ENCODE measurements at places on chromosomes 11 and 22. TPM values are rescaled to one million over a fixed set of nuclear protein-coding genes. Genes with fewer than 3 reads are reported as not detected.
A peak's percentile ranks its signal among the peaks of the same experiment; 100 is the strongest.

- no peaks in the 10 kb centered on the region for H3K27me3 ChIP-seq
- no peak overlapping the region for H3K4me3 ChIP-seq
- no peak for DNase-seq
- peaks cover 4% of the 10 kb centered on the region for H3K4me1 ChIP-seq
- peaks cover 13% of the 10 kb centered on the region for H3K36me3 ChIP-seq
- H3K27ac ChIP-seq, result no peak overlapping the region
These were observed 1.4 kb downstream of the RIN1 start for GRCh38 chr11:66334605-66335442.

GRCh38 chr11:97460091-97460490 is 1070.3 kb downstream of the JRKL start:
- no peak for DNase-seq
- H3K27me3 ChIP-seq, result no peaks in the 10 kb centered on the region
- H3K27ac ChIP-seq, result no peak overlapping the region

GRCh38 chr11:8006349-8006977 is 19.3 kb downstream of the EIF3F start:
- no peaks in the 10 kb centered on the region for H3K27me3 ChIP-seq
- DNase-seq, result peak; percentile 51
- no peaks in the 10 kb centered on the region for H3K4me1 ChIP-seq
- no peak overlapping the region for H3K4me3 ChIP-seq
- H3K36me3 ChIP-seq, result no peaks in the 10 kb centered on the region

- no peaks in the 10 kb centered on the region for H3K4me1 ChIP-seq
- no peak overlapping the region for H3K4me3 ChIP-seq
- H3K36me3 ChIP-seq, result no peaks in the 10 kb centered on the region
- H3K27ac ChIP-seq, result no peak overlapping the region
- no peaks in the 10 kb centered on the region for H3K27me3 ChIP-seq
These were observed 43.0 kb downstream of the MMP20 start for GRCh38 chr11:102582140-102582539.

DNA sequence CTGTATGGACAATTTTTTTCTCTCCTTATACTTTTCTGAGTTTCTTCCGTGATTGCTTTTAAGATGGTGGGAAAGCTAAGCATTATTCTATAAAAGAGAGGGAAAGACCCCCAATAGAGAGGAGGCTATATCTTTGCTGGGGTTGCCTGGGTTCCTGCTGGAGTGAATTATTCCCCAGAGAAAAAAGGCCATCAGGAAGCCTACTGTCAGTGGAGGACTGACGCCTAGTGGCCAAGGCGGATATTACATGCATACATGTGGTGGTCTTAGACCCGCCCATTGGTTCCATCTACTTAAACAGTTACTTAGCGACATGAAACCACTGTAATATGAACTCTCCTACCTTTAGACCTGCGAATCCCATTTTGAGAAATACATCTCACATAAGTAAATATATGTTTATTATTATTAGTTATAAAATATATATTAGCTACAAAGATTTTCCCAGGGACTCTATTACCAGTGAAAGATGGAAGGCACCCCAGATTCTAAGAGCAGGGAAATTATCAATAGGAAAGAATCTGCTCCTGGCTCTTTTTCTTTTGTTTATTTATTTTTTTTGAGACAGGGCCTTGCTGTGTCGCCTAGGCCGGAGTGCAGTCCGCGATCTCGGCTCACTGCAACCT is 15.7 kb upstream of the PGA3 start:
- H3K4me1 ChIP-seq, result no peaks in the 10 kb centered on the region
- DNase-seq, result peak; percentile 85
- no peak overlapping the region for H3K4me3 ChIP-seq
- H3K27me3 ChIP-seq, result no peaks in the 10 kb centered on the region
- no peak overlapping the region for H3K27ac ChIP-seq

GRCh38 chr11:93512073-93512475 is 31.1 kb downstream of the SMCO4 start:
- peaks cover 17% of the 10 kb centered on the region for H3K4me1 ChIP-seq
- H3K36me3 ChIP-seq, result no peaks in the 10 kb centered on the region

- H3K4me3 ChIP-seq, result no peak overlapping the region
- no peaks in the 10 kb centered on the region for H3K27me3 ChIP-seq
- no peaks in the 10 kb centered on the region for H3K36me3 ChIP-seq
- DNase-seq, result no peak
These were observed 29.2 kb upstream of the PPARA start for GRCh38 chr22:46121079-46121478.

- H3K27ac ChIP-seq, result no peak overlapping the region
- H3K27me3 ChIP-seq, result no peaks in the 10 kb centered on the region
- no peaks in the 10 kb centered on the region for H3K4me1 ChIP-seq
- no peak for DNase-seq
- H3K36me3 ChIP-seq, result no peaks in the 10 kb centered on the region
- H3K4me3 ChIP-seq, result no peak overlapping the region
These were observed 31.0 kb downstream of the FZD4 start for GRCh38 chr11:86923999-86924766.

- no peak for DNase-seq
- no peaks in the 10 kb centered on the region for H3K36me3 ChIP-seq
- H3K27ac ChIP-seq, result no peak overlapping the region
- H3K4me3 ChIP-seq, result no peak overlapping the region
- no peaks in the 10 kb centered on the region for H3K27me3 ChIP-seq
- no peaks in the 10 kb centered on the region for H3K4me1 ChIP-seq
These were observed 70.3 kb downstream of the MAML2 start for GRCh38 chr11:96272529-96273222.

GRCh38 chr11:119843877-119844276 is 114.9 kb upstream of the NECTIN1 start:
- H3K4me1 ChIP-seq, result no peaks in the 10 kb centered on the region
- H3K27ac ChIP-seq, result no peak overlapping the region
- no peaks in the 10 kb centered on the region for H3K36me3 ChIP-seq
- H3K27me3 ChIP-seq, result no peaks in the 10 kb centered on the region
- DNase-seq, result no peak
- H3K4me3 ChIP-seq, result no peak overlapping the region

GRCh38 chr11:47269002-47269828 is 718 bp upstream of the MADD start:
- H3K27ac ChIP-seq, result peak overlapping the region; percentile 88
- peak; percentile 85 for DNase-seq
- H3K27me3 ChIP-seq, result no peaks in the 10 kb centered on the region
- no peaks in the 10 kb centered on the region for H3K36me3 ChIP-seq

- no peak overlapping the region for H3K27ac ChIP-seq
- peaks cover 60% of the 10 kb centered on the region for H3K36me3 ChIP-seq
- DNase-seq, result no peak
- H3K4me1 ChIP-seq, result no peaks in the 10 kb centered on the region
These were observed 10.4 kb upstream of the SAMM50 start for GRCh38 chr22:43944670-43945430.

DNA sequence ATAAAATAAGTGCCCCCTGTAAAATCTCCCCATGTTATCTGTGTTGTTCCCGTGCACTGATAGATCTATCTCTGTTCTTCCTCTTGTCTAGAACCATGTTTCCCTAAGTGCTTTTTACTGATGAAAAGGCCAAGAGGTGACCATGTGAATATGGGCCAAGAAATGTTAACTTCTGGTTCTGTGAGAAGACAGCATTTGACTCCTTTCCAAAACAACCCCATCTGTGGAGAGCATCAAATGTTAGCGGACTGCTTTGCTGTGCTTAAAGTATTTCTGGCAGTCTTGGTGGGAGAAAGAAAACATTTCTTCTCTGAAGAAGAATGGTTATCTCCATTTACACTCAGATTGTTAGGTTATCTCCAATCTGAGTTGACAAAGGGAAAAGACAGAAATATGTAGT is 58.6 kb upstream of the GUCY1A2 start:
- H3K4me1 ChIP-seq, result no peaks in the 10 kb centered on the region
- H3K36me3 ChIP-seq, result no peaks in the 10 kb centered on the region
- no peaks in the 10 kb centered on the region for H3K27me3 ChIP-seq
- H3K4me3 ChIP-seq, result no peak overlapping the region
- no peak for DNase-seq

GRCh38 chr11:34567733-34568132 is 53.2 kb upstream of the EHF start:
- no peak overlapping the region for H3K27ac ChIP-seq
- H3K27me3 ChIP-seq, result no peaks in the 10 kb centered on the region
- H3K36me3 ChIP-seq, result no peaks in the 10 kb centered on the region
- DNase-seq, result no peak
- H3K4me1 ChIP-seq, result no peaks in the 10 kb centered on the region

GVQW3 gene
- total RNA-seq, result 1.0 TPM

TBX10 gene
- total RNA-seq, result not detected

PLA2G3 gene
- total RNA-seq, result not detected

FSHB gene
- total RNA-seq, result not detected

CLDN5 gene
- total RNA-seq, result 23.0 TPM

FAM83F gene
- total RNA-seq, result 1.1 TPM

GLYATL1 gene
- 622 TPM for total RNA-seq
